Activated T-helper 1 cell treated with anti-CD3 and anti-CD28 coated beads, Interleukin-12 subunit alpha, Interleukin-12 subunit beta, Interleukin-2, Interleukin-4 antibody, amounts not matched to agents 30 ng/mL and 10 ng/mL and 1 ng/mL, durations not matched to agents 14 hours and 24 hours and 36 hours (primary cell): ENCODE measurements at places on chromosomes 11 and 22.

GRCh38 chr11:47948137-47948536 is 32.2 kb upstream of the PTPRJ start:
- H3K27ac ChIP-seq = peak overlapping the region; percentile 49
- H3K4me3 ChIP-seq = no peak overlapping the region
- H3K4me1 ChIP-seq = peaks cover 51% of the 10 kb centered on the region
- no peak for DNase-seq
- peaks cover 2% of the 10 kb centered on the region for H3K36me3 ChIP-seq

DNA sequence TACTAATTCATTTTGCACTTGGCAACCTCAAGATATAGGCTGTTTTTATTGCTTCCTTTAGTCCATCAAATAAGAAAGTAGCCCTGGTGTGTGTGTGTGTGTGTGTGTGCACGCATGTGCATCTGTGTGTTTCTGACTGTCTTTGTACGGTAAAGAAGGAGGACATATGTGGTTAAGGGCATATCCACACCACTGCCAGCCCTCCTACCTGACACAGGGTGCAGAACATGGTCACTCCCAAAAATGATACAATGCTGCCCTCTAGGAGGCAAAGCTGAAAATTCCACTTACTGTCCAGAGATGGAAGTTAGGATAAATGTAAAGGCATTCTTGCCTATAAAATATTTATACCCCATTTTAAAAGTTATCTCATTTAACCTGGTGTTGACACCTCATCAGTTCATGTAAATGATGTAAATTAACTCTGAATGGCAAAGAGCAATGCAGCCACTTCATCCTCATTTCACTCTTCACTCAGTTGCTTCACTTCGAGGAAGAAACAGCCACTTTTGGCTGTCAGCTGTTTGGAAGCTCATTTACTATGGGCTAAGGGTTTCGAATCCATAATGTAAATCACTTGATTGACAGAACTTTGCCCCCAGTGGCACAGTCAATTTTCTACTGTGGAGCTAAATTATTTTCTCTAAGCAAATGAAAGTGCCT is 83.1 kb upstream of the MTNR1B start:
- H3K27me3 ChIP-seq = no peaks in the 10 kb centered on the region
- H3K4me1 ChIP-seq = no peaks in the 10 kb centered on the region
- H3K4me3 ChIP-seq = no peak overlapping the region
- H3K27ac ChIP-seq = no peak overlapping the region
- no peak for DNase-seq
- no peaks in the 10 kb centered on the region for H3K36me3 ChIP-seq

GRCh38 chr22:50312371-50312770 is 4.9 kb upstream of the PLXNB2 start:
- no peak for DNase-seq
- H3K36me3 ChIP-seq = no peaks in the 10 kb centered on the region
- peaks cover 7% of the 10 kb centered on the region for H3K27me3 ChIP-seq
- no peak overlapping the region for H3K27ac ChIP-seq

DNA sequence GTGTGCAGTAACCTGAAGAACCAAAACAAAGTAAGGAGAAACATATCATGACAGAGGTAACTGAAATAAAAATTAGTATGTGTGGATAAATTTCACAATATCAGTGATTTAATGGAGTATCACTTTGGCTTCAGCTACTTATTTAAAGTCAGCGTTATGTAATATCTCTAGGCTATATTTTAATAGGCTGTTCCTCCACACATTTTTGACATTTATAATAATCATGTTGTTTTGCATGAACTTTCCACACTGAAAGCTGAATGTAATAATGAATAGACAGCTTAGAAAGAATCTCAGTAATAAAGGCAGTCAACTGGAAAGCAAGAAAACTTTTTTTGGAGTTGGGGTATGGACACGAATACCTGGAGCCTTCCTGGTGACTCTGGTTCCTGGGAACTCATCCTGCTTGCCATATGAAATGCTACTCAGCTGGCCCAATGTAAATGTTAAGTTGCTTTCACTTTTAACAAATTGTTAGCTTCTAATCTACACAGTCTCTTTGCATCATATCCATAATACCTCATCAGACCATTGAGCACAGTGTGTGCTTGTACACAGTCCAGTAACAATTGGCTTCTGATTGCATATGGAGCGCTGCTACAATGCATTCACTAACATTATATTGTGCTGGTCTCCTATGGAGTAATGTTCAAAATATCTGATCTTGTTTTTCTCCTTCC is 257.7 kb downstream of the SOX6 start:
- no peaks in the 10 kb centered on the region for H3K36me3 ChIP-seq
- no peaks in the 10 kb centered on the region for H3K27me3 ChIP-seq
- no peak for DNase-seq
- H3K4me1 ChIP-seq = no peaks in the 10 kb centered on the region

DNA sequence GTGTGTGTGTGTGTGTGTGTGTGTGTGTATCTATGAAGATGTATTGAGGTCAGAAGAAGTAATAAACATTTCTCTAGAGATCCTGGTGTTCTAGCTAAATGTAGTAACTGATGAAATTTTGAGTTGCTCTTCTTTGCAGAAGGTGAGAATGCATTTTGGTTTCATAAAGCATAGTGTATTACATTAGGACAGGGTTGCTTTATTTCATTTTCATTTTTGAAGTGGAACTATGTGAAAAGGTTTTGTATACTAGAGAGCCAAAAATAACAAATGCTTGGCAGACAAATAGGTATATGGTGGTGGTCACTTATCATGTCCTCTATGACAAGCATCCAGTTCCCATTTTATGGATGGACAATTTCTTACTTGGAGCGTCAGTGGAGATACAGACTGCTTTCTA is 99.0 kb downstream of the CASP12 start:
- peak overlapping the region; percentile 73 for H3K27ac ChIP-seq
- no peak for DNase-seq
- peaks cover 5% of the 10 kb centered on the region for H3K36me3 ChIP-seq

GRCh38 chr11:77446911-77447629 is 26.8 kb downstream of the PAK1 start:
- H3K27ac ChIP-seq = no peak overlapping the region
- no peaks in the 10 kb centered on the region for H3K36me3 ChIP-seq
- peaks cover 46% of the 10 kb centered on the region for H3K4me1 ChIP-seq
- no peak for DNase-seq
- H3K27me3 ChIP-seq = peaks cover 2% of the 10 kb centered on the region
- no peak overlapping the region for H3K4me3 ChIP-seq

GRCh38 chr11:2519862-2520735 is 75.3 kb downstream of the KCNQ1 start:
- H3K36me3 ChIP-seq = no peaks in the 10 kb centered on the region
- no peaks in the 10 kb centered on the region for H3K27me3 ChIP-seq

GRCh38 chr11:112852143-112852866 is 108.9 kb upstream of the NCAM1 start:
- no peaks in the 10 kb centered on the region for H3K36me3 ChIP-seq
- H3K27me3 ChIP-seq = peaks cover 9% of the 10 kb centered on the region
- H3K4me1 ChIP-seq = no peaks in the 10 kb centered on the region
- no peak for DNase-seq

GRCh38 chr11:106856566-106856965 is 161.7 kb downstream of the GUCY1A2 start:
- no peak for DNase-seq
- H3K4me1 ChIP-seq = no peaks in the 10 kb centered on the region
- no peak overlapping the region for H3K27ac ChIP-seq
- H3K36me3 ChIP-seq = no peaks in the 10 kb centered on the region

GRCh38 chr11:81219661-81220060 is 1514.0 kb downstream of the FAM181B start:
- H3K36me3 ChIP-seq = no peaks in the 10 kb centered on the region
- no peak overlapping the region for H3K4me3 ChIP-seq
- H3K27ac ChIP-seq = no peak overlapping the region
- no peaks in the 10 kb centered on the region for H3K27me3 ChIP-seq
- no peaks in the 10 kb centered on the region for H3K4me1 ChIP-seq

GRCh38 chr11:28137366-28137765 is 29.2 kb downstream of the METTL15 start:
- no peak overlapping the region for H3K27ac ChIP-seq
- no peaks in the 10 kb centered on the region for H3K4me1 ChIP-seq
- H3K36me3 ChIP-seq = peaks cover 10% of the 10 kb centered on the region
- no peak overlapping the region for H3K4me3 ChIP-seq

DNA sequence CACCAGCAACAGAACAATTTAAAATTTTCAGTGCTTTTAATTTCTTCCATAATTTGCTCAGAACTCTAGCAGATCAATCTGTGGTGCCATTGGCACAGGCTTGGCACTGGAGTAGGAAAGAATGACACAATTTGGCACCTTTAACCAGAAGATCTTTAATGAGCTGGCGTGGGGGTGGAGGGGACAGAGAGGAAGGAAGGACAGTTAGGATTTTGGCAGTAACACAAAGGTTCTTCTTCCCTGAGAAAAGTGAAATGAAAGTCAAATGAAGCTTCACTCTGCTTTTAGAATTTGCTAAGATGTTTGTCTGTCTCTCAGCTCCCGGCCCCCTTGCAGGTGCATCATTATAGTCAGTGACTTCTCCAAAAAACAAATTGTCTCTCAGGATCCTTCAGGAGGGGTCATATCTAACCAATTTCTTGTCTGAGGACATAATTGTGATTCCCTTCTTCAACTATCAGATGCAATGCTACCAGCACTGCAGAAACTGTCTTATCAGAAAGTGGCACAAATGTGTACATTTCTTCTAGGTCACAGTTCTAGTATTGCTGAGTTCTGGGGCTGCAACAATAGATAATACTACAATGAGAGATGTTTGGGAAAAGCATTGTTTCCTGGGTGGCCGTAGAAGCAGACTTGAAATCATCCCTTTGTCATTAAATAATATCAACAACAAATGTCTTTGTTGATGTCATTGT is 66.8 kb downstream of the CSTPP1 start:
- no peak for DNase-seq
- no peak overlapping the region for H3K4me3 ChIP-seq
- H3K4me1 ChIP-seq = peaks cover 27% of the 10 kb centered on the region
- H3K27me3 ChIP-seq = no peaks in the 10 kb centered on the region
- peaks cover 2% of the 10 kb centered on the region for H3K36me3 ChIP-seq
- no peak overlapping the region for H3K27ac ChIP-seq

GRCh38 chr11:59144096-59144495 is 1.4 kb downstream of the FAM111A start:
- peak overlapping the region; percentile 93 for H3K27ac ChIP-seq
- no peak for DNase-seq
- peak overlapping the region; percentile 91 for H3K4me3 ChIP-seq
- H3K4me1 ChIP-seq = peaks cover 75% of the 10 kb centered on the region
- H3K27me3 ChIP-seq = no peaks in the 10 kb centered on the region

DNA sequence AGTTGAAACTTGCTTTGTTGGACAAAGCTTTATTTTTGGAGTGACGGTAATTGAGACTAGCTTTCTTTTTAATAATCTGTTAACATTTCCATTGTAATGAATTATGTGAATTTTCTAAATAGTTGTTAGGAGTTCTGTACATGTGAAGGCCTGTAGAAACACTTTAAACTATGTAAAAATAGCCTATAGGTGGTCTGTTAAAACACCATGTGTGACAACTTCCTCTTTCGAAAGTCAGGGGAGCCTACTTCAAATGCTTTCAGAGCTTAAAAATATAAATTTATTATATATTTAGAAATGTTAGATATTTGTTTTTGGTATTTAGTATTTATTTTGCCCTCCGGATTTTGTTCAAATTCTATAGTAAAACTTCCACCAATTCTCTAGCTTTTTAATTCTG is 28.7 kb downstream of the DDIAS start:
- no peak overlapping the region for H3K27ac ChIP-seq
- peaks cover 16% of the 10 kb centered on the region for H3K4me1 ChIP-seq
- H3K36me3 ChIP-seq = peaks cover 36% of the 10 kb centered on the region

DNA sequence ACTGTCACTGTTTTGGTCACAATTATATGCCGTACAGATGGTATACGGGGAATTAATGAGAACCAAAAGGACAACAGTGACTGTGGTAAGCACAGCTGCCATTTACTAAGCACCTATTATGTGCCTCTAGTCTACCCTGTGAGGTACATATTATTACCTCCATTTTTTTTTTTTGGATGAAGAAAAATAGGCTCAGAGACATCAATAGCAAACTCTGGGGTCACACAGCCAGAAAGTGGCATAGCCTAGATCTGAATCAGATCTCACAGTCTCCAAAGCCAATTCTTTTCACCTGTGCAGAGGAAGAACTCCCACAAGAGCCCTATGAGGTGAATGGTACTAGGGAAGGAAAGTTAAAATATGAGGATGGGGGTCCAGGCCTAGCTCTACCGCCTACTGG is 68.9 kb downstream of the USP35 start:
- peaks cover 6% of the 10 kb centered on the region for H3K36me3 ChIP-seq
- H3K27me3 ChIP-seq = peaks cover 1% of the 10 kb centered on the region
- no peak overlapping the region for H3K27ac ChIP-seq

GRCh38 chr11:92484570-92484969 is 260.0 kb downstream of the FAT3 start:
- H3K27me3 ChIP-seq = no peaks in the 10 kb centered on the region
- H3K4me3 ChIP-seq = no peak overlapping the region
- no peak for DNase-seq
- H3K27ac ChIP-seq = no peak overlapping the region
- H3K36me3 ChIP-seq = no peaks in the 10 kb centered on the region
- H3K4me1 ChIP-seq = no peaks in the 10 kb centered on the region
